ENCODE measurements at places on chromosomes 1 and 21.

DNA sequence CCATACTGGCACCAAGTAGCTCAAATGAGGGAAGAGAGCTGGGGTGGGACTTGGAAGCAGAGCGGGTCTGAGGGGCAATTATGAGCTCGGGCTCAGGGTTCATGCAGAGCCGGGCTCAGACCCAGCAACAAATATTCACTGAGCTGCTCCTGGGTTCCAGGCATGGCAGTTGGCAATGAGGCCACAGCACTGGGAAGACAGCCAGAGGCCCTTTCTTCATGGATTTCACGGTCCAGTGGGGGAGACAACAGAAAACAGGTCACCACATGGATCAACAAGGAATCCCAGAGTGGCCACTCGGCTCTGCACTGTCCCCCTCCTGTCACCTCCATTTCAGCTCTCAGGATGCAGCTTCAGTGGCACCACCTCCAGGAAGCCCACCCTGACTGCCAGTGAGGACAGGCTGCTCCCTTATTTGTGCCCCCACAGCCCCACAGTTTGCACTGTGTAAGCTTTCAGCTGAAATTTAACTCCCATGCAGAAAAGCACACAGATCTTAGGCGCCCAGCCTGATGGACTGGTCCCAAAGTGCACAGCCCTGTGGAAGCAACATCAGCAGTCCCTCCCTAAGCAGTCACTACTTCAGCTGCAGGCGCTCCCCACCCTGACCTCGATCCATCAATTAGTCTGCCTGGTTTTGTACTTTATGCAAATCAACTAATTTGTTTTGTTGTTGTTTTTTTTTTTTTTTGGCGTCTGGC lies 22.4 kb downstream of the ARHGEF19 start:
- no peak for DNase-seq

GRCh38 chr1:234562334-234562733 lies 47.6 kb downstream of the IRF2BP2 start:
- no peak for DNase-seq

DNA sequence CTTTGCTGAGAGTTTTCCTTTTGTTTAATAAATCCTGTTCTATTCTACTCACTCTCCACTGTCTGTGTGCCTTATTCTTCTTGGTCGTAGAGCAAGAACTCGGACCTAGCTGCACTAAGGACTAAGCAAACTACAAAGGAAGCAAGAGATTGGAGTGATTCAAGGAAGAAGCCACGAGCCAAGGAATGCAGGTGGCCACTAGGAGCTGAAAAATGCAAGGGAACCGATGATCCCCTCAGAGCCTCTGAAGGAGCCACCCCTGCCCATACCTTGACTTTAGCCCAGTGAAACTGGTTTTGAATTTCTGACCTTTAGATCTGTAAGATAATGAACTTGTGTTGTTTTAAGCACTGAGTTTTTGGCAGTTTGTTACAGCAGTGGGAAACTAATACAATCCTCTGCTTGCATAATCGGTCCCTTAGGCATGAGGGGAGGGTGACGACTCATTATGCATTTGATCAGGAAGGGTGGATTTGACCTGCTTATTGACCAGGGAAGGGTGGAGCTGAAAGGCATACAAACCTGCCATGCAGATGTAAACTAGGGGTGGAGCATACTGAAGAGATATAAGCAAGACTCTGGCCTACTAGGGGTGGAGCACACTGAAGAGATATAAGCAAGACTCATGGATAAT lies 6.2 kb upstream of the CA6 start:
- no peak for DNase-seq

DNA sequence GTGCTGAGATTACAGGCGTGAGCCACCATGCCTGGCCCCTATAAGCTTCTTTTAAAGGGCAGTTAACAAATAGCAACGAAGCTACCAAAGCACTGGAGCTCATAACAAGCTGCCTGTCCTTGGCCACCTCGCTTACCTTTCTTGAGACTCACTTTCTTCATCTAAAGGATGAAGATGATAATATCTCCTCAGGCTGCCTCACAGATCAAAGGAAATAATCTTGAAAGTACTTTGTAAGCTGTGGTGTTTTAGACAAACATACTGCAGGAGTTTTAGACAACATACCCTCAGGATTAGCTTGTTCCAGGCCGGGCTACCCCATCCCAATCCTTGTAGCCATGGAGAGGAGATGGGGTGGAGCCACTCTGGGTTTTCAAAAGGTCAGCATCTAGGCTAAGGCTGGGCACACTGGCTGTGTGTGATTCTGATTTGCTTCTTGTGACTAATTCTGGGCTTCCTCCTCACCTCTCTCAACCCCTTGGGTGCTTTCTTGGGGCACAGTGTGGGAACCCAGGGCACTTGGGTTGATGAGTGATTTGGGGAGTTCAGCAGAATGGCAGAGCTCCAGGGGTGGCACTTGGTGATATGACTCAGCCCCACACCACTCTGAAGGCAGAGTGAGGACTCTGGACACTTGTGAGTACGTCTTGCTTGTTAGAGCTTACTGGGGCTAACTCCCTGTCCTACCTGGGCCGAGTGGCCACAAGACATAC lies 5.2 kb downstream of the GPR25 start:
- no peak for DNase-seq

DNA sequence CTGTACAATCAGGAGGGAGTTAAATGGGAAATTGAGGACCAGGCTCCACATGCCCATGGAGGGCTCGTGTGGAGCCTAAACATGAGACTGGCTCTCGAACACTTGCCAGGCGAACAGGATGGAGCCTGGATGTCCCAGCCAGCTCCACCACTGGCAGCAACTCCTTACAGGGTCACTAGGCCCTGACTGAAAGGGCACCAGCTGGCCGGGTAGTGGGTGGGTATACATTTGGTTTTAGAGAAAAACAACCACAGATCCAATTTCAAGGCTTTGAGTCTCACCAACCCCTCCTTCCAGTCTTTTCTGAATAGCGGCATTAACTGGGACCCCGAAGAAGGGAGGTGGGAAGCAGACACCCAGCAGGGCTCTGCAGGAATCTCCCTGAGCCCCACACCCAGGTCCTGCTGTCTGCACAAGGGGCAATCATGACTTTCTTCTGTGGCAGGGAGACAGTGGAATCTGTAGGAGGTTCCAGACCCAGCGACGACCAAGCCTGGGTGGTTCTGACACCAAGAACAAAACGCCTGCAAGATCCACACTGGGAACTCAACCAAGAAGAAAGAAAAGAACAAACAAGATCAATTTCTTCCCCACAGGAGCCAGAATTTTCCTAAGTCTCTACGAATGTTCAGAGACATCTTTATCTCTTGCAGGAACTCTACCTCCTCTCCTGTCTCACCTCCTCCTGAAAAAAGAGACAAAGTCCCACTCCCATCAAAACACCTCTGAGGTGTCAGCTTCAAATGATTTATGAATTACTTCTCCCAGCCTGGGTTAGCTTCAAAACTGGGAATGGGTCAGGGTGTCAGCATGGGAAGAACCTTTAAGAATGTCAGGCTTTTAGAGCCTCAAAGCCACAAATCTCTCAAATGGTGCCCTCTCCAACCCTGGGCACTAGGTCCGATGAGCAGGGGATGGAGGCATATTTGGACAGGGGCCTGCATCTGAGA lies 26.5 kb upstream of the SRP9 start:
- no peak for DNase-seq
